Astrocyte (in vitro differentiated cells and primary cell): ENCODE measurements at places on chromosomes 5 and 9.

DNA sequence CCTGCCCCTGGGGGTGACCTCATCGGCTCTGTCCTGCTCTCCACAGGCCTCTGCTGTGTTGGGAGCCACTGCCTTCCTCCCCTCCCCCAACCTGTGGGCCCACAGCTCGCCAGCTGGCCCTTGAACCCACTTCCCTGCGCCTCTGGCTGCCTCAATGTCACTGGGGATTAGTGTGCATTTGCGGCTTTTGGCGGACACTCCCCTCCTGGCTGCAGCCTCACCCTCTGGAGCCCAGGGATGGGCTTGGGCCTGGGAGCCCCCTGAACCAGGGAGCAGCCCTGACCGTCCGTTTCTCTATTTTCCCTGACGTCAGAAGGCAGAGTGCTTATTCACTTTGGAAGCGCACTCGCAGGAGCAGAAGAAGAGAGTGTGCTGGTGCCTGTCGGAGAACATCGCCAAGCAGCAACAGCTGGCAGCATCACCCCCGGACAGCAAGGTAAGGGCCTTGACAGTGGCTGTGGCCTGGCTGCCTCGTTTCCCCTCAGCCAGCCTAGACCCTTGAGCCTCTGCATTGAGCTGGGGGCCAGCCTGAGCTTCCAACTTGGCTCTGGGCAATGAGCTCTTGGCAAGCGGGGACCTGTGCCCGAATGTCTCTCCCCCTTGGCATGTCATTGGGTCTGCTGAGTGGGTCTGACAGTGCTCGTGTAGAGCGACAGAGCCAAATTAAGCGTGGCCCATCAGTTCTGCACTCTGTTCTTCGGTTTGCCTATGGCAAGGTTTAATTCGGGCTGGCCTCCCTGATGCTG lies 73.1 kb downstream of the RGS3 start:
- H3K27ac ChIP-seq, result no peak overlapping the region
- no peaks in the 10 kb centered on the region for H3K27me3 ChIP-seq
- peak; percentile 4 for DNase-seq
- no peaks in the 10 kb centered on the region for H3K4me1 ChIP-seq

DNA sequence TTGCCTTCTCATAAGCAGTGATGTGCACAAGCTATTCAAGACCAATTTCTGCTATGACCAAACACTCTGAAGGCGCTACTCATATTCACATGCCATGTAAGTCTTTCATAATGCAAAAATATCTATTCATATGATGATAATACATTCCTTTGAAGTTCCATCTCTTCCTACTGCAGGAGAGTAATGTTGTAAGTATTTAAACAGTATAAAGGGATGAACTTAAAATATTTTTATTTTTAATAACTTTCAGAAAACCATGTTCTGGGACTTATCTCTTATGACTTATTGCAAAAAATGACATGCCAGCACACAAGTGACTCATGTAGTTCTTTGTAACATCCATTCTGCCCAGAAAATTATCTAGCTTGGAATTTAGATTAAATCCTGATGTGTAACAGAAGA lies 376.4 kb downstream of the KCTD16 start:
- H3K36me3 ChIP-seq, result no peaks in the 10 kb centered on the region
- no peak overlapping the region for H3K27ac ChIP-seq
- no peak overlapping the region for H3K4me3 ChIP-seq
- no peaks in the 10 kb centered on the region for H3K4me1 ChIP-seq

GRCh38 chr5:166712447-166713185 lies 1578.8 kb upstream of the WWC1 start:
- no peak overlapping the region for H3K4me3 ChIP-seq
- H3K27ac ChIP-seq, result no peak overlapping the region
- H3K27me3 ChIP-seq, result no peaks in the 10 kb centered on the region

GRCh38 chr5:68682400-68683160 lies 411.2 kb upstream of the SLC30A5 start:
- H3K4me1 ChIP-seq, result peaks cover 4% of the 10 kb centered on the region
- H3K27ac ChIP-seq, result no peak overlapping the region
- DNase-seq, result no peak
- no peak overlapping the region for H3K4me3 ChIP-seq
- H3K27me3 ChIP-seq, result no peaks in the 10 kb centered on the region

GRCh38 chr5:72392326-72392733 lies 72.2 kb downstream of the PTCD2 start:
- peak; percentile 44 for DNase-seq
- H3K4me3 ChIP-seq, result no peak overlapping the region
- H3K27me3 ChIP-seq, result no peaks in the 10 kb centered on the region
- H3K27ac ChIP-seq, result no peak overlapping the region

GRCh38 chr5:30458681-30459080 lies 734.8 kb upstream of the CDH6 start:
- no peak overlapping the region for H3K27ac ChIP-seq
- H3K4me1 ChIP-seq, result no peaks in the 10 kb centered on the region
- no peaks in the 10 kb centered on the region for H3K36me3 ChIP-seq
- no peak for DNase-seq
- no peaks in the 10 kb centered on the region for H3K27me3 ChIP-seq
- H3K4me3 ChIP-seq, result no peak overlapping the region

GRCh38 chr9:104027295-104027694 lies 66.8 kb upstream of the SMC2 start:
- no peak overlapping the region for H3K27ac ChIP-seq
- H3K4me3 ChIP-seq, result no peak overlapping the region
- H3K4me1 ChIP-seq, result no peaks in the 10 kb centered on the region
- H3K36me3 ChIP-seq, result no peaks in the 10 kb centered on the region
- no peaks in the 10 kb centered on the region for H3K27me3 ChIP-seq
- DNase-seq, result no peak

GRCh38 chr5:142182840-142183239 lies 74.3 kb downstream of the NDFIP1 start:
- H3K27ac ChIP-seq, result no peak overlapping the region
- H3K4me1 ChIP-seq, result no peaks in the 10 kb centered on the region
- no peak for DNase-seq
- no peaks in the 10 kb centered on the region for H3K36me3 ChIP-seq
- H3K4me3 ChIP-seq, result no peak overlapping the region
- peaks cover 3% of the 10 kb centered on the region for H3K27me3 ChIP-seq

DNA sequence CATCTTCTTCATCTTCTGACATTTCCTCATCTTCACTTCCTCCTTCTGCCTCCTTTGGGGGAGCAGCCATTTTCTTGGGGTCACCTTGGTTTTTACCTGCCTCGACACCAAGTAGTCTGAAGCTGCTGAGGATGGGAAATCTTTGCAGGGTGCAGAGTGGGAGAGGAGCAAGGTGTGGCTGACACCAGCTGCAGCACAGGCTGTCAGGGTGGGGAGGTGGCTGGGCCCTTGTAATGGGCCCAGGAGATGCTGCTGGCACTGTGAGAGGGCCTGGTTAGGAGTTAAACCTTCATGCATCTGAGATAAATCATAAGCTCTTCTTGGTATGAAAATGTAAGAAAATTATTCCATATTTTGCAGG lies 7.7 kb downstream of the RABL6 start:
- H3K4me1 ChIP-seq, result no peaks in the 10 kb centered on the region
- H3K27me3 ChIP-seq, result no peaks in the 10 kb centered on the region

GRCh38 chr9:114216081-114216480 lies 60.7 kb downstream of the COL27A1 start:
- no peaks in the 10 kb centered on the region for H3K27me3 ChIP-seq
- DNase-seq, result peak; percentile 17
- H3K4me1 ChIP-seq, result peaks cover 20% of the 10 kb centered on the region
- H3K27ac ChIP-seq, result no peak overlapping the region

DNA sequence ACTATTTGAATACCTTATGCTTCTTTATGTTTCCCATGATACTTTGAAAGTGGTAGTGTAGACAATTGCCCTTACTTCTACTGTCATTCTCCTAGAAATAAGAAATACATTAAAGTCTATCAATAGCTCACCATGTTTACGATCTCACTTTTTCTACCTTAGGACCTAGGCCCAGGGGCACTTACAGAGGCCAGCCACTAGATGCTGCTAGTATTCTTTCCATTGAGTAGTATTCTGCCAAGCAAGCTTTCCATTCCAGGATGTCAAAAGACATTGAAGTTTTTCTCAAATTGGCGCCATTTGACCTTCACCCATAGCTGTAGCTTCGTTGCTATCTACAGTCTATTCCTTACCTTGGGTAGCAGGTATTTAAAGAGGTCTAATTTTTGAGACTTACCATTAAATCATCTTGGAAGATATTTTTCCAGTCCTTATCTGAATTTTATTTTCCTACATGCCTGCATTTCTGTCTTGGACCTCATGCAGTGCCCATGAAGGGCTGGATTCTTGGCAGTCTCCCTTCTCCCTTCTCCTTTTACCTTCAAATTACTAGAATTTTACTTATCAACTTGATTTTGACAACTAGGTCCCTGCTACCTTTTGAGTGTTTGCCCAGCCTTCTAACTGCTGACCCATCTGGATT lies 246.0 kb upstream of the NUDT12 start:
- H3K4me3 ChIP-seq, result no peak overlapping the region
- no peak overlapping the region for H3K27ac ChIP-seq
- H3K36me3 ChIP-seq, result no peaks in the 10 kb centered on the region
- DNase-seq, result peak; percentile 35

GRCh38 chr9:22508790-22509189 lies 62.2 kb downstream of the DMRTA1 start:
- no peak for DNase-seq
- no peak overlapping the region for H3K27ac ChIP-seq
- no peak overlapping the region for H3K4me3 ChIP-seq
- H3K36me3 ChIP-seq, result no peaks in the 10 kb centered on the region
- H3K4me1 ChIP-seq, result no peaks in the 10 kb centered on the region

DNA sequence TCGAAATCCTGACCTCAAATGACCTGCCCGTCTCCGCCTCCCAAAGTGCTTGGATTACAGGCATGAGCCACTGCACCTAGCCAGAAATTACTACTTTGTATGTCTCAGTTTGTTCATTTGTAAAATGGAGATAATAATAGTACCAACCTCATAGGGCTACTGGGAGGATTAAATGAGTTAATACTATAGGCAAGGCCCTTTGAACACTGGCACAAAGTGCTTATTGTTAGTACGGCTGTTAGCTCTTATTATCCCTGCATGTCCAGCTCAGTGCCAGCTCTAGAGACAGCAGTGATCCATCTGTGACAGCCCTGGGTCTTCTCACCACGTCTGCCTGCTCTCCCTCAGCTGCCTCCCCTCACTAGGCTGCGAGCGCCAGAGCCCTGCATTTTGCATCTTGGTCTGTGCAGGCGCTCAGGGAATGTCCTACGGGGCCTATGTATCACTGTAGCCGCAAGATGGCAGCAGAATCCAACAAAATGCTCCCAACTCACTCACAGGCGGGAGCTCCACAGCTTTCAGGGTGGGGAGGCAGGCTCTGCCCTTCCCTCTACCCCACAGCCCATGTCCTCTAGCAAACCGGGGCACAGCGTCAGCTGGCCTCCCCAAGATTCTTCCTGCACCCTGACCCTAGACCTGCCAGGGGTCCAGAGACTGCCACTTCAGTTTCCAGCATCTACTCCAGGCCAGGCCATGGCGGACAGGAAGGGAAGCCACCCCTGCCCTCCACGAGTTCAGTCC lies 17.7 kb upstream of the AKNA start:
- DNase-seq, result peak; percentile 43
- H3K4me3 ChIP-seq, result no peak overlapping the region
- H3K4me1 ChIP-seq, result no peaks in the 10 kb centered on the region

DNA sequence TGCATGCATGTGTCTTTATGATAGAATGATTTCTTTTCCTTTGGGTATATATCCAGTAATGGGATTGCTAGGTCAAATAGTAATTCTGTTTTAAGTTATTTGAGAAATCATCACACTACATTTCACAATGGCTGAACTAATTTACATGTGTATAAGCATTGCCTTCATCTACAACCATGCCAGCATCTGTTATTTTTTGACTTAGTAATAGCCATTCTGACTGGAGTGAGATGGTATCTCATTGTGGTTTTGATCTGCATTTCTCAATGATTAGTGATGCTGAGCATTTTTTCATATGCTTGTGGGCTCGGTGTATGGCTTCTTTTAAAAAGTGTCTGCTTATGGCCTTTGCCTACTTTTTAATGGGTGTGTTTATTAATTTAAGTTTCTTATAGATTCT lies 102.3 kb upstream of the CCDC112 start:
- H3K36me3 ChIP-seq, result no peaks in the 10 kb centered on the region
- DNase-seq, result peak; percentile 95
- H3K4me3 ChIP-seq, result no peak overlapping the region
- no peak overlapping the region for H3K27ac ChIP-seq
- no peaks in the 10 kb centered on the region for H3K27me3 ChIP-seq

DNA sequence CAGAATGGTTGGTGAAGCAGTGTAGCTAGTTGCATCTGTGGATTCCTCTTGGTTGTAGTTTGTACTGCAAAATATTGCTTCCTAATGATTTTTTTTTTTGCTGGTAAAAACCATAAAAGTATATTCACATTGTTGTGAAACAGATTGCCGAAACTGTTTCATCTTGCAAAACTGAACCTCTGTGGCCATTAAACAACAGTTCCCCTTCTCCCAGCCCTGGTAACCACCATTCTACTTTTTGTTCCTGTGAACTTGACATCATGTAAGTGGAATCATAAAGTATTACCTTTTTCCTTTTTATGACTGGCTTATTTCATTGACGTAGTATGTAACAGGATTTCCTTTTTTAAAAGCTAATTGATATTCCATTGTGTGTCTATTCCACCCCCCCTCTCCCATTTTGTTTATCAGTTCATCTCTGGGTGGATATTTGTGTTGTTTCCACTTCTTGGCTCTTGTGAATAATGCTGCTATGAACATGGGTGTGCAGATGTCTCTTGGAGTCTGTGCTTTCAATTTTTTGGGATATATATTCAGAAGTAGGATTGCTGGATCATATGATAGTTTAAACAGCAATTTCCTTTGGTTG lies 11.8 kb downstream of the SUB1 start:
- no peaks in the 10 kb centered on the region for H3K27me3 ChIP-seq
- no peak overlapping the region for H3K27ac ChIP-seq
- no peak overlapping the region for H3K4me3 ChIP-seq
- H3K36me3 ChIP-seq, result peaks cover 54% of the 10 kb centered on the region

- H3K27ac ChIP-seq, result no peak overlapping the region
- H3K36me3 ChIP-seq, result no peaks in the 10 kb centered on the region
- peaks cover 3% of the 10 kb centered on the region for H3K4me1 ChIP-seq
- no peaks in the 10 kb centered on the region for H3K27me3 ChIP-seq
- H3K4me3 ChIP-seq, result no peak overlapping the region
- DNase-seq, result no peak
Observed at GRCh38 chr5:73531356-73531755, 33.1 kb downstream of the BTF3 start.

DNA sequence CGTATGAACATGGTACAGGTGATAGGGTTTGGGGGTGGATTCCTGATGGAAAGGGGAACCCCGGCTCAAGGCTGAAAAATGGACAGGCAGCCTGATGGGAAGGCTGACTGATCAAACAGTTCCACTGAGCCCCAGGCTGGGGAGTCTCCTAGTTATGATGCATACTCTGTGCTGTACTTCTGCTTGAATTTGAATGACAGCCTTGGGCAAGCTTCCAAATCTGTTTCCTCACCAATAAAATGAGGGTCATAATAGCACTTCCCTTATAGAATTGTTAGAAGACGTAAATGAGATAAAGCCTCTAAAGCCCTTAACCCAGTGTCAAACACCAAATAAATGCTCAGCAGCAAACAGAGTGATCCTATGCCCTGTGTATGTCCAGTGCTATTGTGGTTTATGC lies 478.5 kb upstream of the DMAC1 start:
- H3K4me1 ChIP-seq, result no peaks in the 10 kb centered on the region
- no peak overlapping the region for H3K27ac ChIP-seq
- H3K36me3 ChIP-seq, result no peaks in the 10 kb centered on the region
- H3K27me3 ChIP-seq, result no peaks in the 10 kb centered on the region

GRCh38 chr5:114744406-114744805 lies 382.5 kb downstream of the KCNN2 start:
- no peaks in the 10 kb centered on the region for H3K4me1 ChIP-seq
- no peak overlapping the region for H3K4me3 ChIP-seq
- H3K27me3 ChIP-seq, result no peaks in the 10 kb centered on the region
- no peak overlapping the region for H3K27ac ChIP-seq

- H3K36me3 ChIP-seq, result no peaks in the 10 kb centered on the region
- no peaks in the 10 kb centered on the region for H3K27me3 ChIP-seq
- H3K27ac ChIP-seq, result no peak overlapping the region
- H3K4me1 ChIP-seq, result no peaks in the 10 kb centered on the region
Observed at GRCh38 chr5:51194671-51195070, 188.6 kb upstream of the ISL1 start.
